ENCODE measurements at places on chromosomes 13 and 19. TPM values are rescaled to one million over a fixed set of nuclear protein-coding genes. Genes with fewer than 3 reads are reported as not detected.

Gene LAIR1
- total RNA-seq: not detected

Gene CD22
- 0.34 TPM for total RNA-seq

Gene GDF15
- total RNA-seq: 152 TPM

Gene B3GNT8
- 2.6 TPM for total RNA-seq

Gene ZNF837
- 4.1 TPM for total RNA-seq

DNA sequence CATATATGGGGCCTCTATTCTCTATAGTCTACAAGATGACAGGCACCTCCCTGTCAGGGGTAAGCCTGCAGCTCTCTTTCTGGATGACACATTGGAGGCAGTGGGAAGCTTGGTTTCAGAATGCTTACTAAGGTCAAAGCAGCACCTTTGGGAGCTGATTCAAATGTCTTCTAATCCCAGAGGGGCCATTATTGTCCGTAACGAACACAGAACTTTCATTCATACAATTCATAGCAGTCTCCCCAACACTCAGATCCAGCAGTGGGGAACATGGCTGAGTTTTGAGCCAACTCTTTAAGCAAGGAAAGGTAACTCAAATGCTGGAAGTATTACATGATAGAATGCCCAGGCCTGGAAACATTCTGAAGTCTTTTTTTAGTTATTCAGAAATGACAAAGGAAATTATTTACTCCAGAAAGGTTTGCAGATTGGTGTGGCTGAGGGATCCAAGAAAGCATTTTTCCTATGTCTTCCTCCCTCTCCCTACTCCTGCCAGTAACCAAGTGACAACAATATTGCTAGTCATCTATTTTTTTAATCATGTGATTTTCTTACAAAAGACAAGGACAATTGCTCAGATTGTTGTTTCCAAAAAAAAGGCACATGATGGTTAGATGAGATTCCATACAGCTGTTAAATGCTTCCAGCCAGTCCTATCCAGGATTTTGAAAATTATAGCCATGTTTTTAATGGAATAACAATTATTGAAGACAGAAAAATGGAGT, 118.7 kb downstream of the FOXO1 start:
- DNase-seq: peak; percentile 39

DNA sequence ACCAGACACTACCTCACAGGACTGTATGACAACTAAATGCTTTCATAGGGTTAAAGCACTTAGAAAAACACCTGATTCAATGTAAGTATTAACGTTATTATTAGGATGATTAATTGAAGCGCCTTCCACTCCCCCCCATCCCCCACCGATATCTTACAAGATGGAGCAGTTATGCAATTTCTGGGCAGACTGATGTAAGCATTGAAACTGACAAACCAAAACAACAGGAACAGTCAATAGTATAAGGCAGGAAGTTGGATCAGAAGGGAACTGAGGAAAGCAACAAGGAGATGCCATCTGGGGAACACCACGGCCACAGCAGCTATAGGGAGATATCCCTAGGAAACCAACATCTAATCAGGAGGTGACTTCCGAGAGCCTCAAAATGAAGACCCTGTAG, 3.8 kb downstream of the LCP1 start:
- DNase-seq: no peak

GRCh38 chr13:112160558-112160957, 93.6 kb downstream of the SOX1 start:
- DNase-seq: no peak

GRCh38 chr13:41289463-41289881, 21.6 kb upstream of the NAA16 start:
- no peak for DNase-seq

- peak; percentile 74 for DNase-seq
Observed at GRCh38 chr19:12779162-12779993, 4.0 kb upstream of the HOOK2 start.

GRCh38 chr19:49592486-49593232, 1.7 kb downstream of the PRR12 start:
- no peak for DNase-seq
